ENCODE measurements at places on chromosomes 6 and 20.

- DNase-seq: no peak
Measured at GRCh38 chr20:49579874-49580812, 12.2 kb upstream of the PTGIS start.

DNA sequence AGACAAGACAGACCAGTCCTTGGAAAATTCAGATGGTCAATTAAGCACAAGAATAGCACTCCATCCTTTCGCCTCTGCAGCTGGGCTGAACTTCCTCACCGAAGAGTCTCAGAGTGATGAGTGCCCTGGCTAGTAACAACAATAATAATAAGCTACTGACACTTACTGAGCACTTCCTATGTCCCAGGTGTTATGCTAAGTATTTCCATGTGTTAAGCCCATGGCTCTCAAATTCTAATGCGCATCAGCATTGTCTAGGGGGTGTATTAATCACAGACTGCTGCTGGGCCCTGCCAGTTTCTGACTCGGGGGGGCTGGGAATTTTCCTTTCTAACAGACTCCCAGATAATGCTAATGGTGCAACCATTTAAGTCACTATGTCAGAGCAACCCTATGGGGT lies 118.2 kb upstream of the LRFN2 start:
- DNase-seq: no peak

DNA sequence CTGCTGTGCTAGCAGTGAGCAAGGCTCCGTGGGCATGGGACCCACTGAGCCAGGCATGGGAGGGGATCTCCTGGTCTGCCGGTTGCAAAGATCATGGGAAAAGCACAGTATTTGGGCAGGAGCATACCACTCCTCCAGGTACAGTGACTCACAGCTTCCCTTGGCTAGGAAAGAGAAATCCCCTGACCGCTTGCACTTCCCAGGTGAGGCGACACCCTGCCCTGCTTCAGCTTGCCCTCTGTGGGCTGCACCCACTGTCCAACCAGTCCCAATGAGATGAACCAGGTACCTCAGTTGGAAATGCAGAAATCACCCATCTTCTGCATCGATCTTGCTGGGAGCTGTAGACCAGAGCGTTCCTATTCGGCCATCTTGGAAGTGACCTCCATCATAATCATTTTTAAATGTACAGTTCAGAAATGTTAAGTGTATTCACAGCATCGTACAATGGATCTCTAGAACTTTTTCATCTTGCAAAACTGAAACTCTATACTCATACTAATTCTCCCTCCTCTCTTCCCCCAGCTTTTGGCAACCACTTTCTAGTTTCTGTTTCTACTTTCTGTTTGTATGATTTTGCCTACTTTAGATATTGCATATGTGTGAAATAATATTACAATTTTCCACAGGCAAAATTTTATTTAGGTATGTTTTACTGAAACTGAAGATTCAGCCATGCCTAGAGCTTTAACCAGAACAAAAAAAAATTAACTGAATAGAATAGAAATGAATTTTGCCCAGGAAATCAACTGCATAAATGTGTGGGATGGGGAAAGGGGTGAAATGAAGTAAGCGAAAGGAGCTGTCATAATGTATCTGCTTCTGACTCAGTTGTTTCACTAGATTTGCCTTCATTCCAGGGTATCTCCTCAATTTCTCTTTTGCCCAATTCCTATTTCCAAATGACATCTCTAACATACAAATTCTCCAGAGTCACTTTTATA lies 100.0 kb downstream of the RWDD2A start:
- DNase-seq: peak; percentile 24

DNA sequence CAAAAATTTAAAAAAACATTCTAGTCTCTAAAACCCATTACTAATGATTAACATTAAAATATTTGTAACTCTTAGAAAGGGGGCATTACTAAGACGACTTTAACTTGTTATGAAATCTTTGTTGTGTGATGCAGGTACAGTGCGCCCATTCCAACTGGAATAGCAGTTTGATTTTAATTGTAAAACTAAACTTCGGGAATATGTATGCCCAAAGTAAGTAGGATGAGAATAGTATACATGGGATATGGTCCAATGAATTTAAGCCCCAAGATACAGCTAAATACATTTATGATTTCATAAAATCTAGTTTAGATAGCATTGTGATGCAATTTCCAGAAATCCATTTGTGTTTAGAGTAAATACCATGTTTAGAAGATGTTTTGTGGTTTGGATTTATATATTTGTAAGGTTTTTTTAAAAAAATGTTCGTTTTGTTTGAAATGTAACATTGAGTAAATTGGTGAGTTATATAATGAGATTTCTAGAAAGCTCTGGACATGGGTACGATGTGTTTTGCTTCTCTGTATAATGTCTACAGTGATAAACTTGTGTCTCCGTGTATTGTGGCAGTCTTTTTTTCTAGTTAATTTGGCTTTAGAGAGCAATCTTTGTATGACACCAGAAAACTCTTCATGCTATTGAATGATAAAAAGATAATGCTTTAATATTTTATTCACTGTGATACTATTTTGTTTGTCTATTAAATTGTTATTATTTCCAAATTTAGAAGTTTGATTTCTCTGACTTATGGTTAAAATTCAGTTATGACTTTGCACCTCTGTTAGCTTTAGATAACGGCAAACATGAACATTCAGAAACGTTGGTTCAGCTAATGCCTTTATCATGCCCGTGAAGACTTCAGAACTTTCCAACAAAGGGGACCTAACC lies 54.8 kb downstream of the RNF182 start:
- no peak for DNase-seq

GRCh38 chr6:162999575-163000285 lies 272.0 kb downstream of the PACRG start:
- DNase-seq: no peak

DNA sequence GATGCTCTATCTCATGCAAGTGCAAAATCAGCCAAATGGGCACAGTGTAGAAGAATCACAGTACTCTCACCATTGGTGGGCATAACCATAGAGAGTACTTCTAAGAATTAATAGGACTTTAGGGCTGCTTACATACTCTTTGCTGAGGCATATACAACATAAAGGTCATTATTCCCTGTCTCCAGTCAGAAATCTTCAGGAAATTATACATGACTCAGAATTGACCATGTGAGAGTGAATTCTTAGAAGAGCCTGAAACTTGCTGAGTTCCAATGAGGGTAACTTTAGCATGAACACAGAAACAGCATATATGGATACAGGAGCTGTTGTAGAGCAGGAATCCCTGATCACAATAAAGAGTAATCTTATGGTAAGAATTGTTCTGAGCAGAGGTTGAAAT lies 498.7 kb downstream of the TENT5A start:
- no peak for DNase-seq

DNA sequence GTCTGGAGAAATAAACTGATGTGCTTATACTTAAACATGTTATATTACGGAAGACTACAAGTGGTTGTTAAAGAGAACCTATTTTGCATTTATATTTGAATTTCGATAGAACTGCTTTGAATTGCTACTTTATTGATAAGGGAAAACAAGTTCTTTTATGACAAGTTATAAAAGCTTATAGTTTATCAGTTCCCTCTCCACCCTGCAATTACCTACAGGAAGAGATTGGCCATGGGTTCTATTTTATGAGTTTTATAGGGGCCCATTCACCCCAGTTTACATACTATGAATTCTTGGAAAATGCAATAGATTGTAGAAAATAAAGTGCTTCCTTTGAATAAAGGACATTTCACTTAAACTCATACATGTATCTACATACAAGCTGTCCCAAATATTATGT lies 144.4 kb downstream of the AHI1 start:
- no peak for DNase-seq

GRCh38 chr6:138007014-138007472 lies 100.2 kb downstream of the PERP start:
- DNase-seq: peak; percentile 36

DNA sequence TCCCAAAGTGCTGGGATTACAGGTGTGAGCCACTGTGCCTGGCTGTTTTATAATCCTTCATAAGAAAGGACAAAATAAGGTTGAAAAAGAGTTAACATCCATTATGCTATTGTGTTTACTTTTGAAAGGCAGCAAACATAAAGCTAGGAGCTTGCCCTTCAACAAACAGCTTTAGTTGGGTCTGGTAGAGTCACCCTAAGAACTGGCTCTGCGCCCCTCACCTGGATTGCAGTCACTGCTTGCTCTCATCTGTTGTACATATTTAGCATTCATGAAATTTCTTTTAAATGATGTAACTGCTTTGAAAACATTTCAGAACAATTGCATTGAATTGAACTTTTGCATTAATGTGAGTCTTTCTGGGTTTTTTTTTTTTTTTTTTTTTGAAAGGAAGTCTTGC lies 38.9 kb downstream of the JARID2 start:
- no peak for DNase-seq

DNA sequence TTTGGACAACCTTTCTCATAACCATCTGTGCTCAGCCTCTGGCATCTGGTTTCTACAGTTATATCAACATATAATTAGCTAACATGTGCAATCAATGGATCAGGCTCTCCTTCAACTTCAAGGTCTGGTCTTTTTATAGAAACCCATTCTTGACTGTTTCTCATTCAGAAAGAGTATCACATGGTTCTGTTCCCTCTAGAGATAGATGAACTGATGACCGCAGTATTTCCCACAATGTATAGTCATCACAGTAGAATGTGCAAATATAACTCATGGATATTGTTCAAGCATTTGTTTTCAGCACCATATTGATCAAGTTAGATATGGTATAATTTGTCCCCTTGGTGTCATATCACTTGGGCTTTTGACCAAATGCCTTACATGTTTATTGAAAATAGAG lies 656.2 kb downstream of the FRK start:
- DNase-seq: no peak

DNA sequence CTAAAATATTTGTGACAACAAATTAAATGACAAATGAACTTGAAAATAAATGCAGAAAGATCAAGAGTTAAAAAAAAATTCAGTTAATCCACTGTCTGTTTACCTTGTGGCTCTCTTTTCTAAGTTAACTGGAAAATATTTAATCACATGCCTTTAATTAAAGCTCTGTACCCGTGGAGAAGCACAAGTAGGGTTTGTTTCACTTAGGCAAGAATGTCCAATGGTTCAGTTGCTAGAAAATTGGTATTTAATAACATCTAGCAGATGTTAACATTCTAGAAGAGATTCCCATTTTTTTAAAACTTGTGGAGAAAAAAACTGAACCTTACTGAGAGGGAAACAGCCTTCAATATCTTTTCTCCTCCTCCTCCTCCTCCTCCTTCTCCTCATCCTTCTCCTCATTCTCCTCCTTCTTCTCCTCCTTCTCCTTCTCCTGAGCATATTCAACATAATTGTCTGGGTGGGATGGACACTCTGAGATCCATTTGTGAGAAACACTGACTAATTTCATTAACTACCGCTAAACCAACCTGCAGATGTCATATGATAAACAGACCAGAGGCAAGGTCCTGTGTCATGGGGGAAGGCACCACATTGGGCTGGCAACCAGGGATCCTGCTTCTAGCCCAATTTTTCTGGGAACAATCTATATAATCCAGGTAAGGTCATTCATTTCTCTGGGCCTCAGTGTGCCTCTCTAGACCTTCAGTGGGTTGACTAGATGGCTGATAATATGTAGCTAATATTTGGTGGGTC lies 44.1 kb upstream of the AKIRIN2 start:
- no peak for DNase-seq

DNA sequence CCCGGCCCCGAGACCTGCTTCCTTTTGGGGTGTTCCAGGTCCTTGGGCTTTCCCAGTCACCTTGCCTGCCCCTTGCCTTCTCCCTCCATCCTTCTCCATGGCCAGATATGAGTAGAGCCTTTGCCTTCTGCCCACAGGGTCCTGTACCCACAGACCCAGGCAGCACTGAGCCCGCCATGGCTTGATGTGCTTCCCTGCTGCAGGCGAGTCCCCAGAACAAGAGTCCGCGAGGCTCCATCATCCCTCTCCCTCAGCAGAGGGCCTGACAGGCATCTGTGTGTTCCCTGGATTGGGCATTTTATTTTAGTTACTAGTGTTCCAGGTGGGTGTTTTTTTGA lies 21.9 kb downstream of the PYGB start:
- no peak for DNase-seq

- no peak for DNase-seq
Measured at GRCh38 chr6:45494416-45495135, 116.8 kb upstream of the SUPT3H start.

DNA sequence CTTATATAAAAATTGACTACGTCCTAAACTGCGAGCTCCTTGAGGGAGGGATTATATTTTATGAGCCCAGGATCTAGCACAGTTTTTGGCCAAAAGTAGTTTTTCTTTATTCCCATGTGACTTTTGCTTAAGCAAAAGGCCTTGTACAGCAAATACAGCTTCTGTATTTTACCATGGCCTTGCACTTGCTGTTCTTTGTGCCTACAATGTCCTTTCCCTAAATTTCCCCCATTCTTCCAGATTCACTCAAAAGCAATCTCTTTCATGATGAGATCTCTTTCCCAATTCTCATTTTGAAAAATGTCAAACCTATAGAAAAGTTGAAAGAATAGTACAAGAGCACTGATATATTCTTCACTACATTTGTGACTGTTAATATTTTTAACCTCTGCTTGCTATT lies 4.8 kb upstream of the IGF2R start:
- peak; percentile 28 for DNase-seq

DNA sequence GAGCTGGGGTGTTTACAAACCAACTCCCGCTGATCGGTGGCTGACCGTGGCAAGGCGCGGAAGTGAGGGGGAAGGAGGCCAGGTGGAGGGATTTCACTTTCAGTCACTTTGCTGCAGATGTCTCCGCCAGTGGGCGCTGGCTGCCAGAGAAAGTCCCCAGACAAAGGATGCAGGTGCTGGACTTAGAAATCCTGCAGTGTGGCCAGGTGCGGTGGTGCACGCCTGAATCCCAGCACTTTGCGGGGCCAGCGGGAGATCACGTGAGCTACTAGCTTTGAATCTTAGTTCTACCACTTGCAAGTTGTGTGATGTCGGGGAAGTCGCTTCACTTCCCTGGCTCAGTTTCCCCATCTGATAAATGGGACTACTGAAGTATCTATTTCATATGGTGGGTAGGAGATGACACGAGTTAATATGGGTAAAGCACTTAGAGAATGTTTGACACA lies 180.4 kb downstream of the ZNF217 start:
- DNase-seq: no peak

Data from inflammatory macrophage treated with lipopolysaccharide for 4 hours (primary cell).